Omental fat pad (tissue), 4 donors: ENCODE measurements at places on chromosomes 6 and 20. TPM values are rescaled to one million over a fixed set of nuclear protein-coding genes. Genes with fewer than 3 reads are reported as not detected.

DNA sequence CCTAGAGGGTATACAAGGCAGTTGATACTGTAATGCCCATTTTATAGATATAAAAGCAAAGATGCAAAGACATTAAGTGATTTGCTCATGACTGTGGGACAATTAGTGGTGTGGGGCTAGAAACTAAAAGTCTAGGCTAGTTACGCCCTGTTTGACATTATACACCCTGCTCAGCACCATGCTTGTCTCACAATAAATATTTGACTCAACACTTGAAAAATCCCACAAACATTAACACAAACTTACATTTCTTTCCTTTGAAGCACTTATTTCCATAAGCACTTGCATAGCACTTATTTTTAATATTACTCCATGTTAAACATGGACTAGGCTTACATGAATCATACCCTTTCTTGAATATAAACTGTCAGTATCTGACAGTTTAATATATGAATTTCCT is 36.5 kb upstream of the SNRPB2 start:
- no peak for DNase-seq

GRCh38 chr20:32359633-32360332 is 1.7 kb downstream of the ASXL1 start:
- no peak for DNase-seq

DNA sequence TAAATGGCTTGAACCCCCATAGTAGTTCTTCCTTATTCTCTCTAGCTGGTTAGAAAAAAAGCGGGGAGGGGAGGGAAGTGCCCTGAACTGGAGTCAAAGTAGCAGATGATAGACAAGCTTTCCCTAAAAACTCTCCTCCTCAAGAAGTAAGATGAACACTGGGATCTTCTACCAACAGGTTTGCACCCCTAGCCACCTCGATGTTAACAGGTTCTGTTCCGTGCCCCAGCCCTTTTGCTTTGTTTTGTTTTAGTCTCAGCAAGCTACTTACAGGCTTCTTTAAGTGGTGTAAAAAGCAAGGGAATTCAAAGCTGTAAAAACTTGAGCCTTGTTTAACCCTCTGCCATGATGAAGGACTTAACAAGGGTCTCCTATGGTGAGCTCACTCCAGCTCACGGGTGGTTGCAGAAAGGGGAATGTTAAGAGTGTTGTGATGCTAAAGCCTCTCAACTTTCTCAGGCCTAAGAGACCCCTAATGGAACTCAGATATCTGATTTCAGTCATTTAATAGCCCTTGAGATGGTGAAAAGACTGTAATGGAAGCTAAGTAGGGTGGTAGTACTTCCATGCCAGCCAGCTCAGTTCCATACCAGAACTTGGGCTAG is 106.0 kb downstream of the FOXO3 start:
- no peak for DNase-seq

GRCh38 chr6:17392978-17393891 is at the start of gene CAP2:
Gene CAP2 (plus strand): TSS chr6:17393595. CDS start chr6:17421556, 27,961 bp downstream.
- peak; percentile 25 for DNase-seq

GRCh38 chr20:51368461-51369211 is 173.9 kb downstream of the NFATC2 start:
- DNase-seq = no peak

- DNase-seq = no peak
These were observed 260.6 kb downstream of the TPBG start for GRCh38 chr6:82624251-82624650.

- DNase-seq = no peak
These were observed 25.4 kb downstream of the CHRNA4 start for GRCh38 chr20:63335711-63336110.

GRCh38 chr6:104908031-104908887 is 48.5 kb upstream of the HACE1 start:
- no peak for DNase-seq

GRCh38 chr20:22984606-22985005 is 50.5 kb upstream of the SSTR4 start:
- DNase-seq = no peak

- no peak for DNase-seq
These were observed 15.0 kb upstream of the NKX2-2 start for GRCh38 chr20:21528870-21529269.

- no peak for DNase-seq
These were observed at the start of gene ZBP1 for GRCh38 chr20:57620274-57620990. Gene ZBP1 (minus strand): TSS chr20:57620426. CDS start chr20:57620295, 131 bp downstream.

DNA sequence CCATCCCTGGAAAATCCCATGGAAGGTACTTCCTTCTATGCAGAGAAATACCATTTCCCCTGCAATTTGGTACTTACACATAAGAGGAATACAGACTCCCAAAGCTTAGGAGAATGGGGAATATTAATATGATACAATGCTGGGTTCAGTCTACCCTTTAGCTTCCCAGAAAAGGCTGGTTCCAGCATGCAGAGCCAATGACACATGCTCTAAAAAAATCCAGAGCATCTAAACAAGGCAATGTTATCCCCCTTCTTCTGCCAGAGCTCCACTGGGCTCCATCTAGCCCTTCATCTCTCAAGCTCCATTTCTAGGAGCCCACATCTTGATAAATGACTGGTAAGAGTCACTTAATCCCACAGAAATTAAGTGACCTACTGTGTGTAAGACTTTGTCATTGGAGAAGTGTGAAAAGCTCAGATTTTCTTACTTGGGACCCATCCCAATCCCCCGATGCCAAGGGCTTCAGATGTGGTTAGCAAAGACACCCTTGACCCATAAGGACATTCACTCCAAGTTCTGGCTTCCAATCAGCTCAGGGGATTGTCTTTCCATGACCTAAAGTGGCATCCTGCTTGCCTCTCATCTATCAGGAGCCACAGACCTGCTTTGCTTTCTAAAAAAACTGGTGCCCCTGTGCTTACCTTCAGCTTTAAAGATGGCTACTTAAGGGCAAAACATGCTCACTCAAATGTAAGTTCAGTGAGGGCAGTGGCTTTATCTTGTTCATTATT is 137.5 kb downstream of the UNC5CL start:
- DNase-seq = no peak

DNA sequence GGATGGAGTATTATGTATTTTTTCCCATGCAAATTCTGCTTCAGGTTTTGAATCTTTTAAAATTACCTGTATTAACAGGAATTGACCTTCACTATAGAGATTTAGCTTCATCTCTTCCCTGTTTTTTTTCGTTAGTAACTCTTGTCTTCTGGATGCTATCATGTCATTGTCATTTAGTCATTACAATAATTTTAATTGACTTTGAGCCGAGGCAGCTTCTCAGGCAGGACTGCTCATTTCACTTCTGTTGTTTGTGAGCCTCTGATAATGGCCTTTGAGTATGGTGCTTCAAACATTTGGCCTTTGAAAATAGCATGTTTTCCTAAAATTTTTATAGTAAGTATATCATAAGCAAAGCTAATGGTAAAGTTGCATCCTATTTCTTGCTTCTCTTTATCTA is 375.1 kb upstream of the MMS22L start:
- no peak for DNase-seq

SPATA25 gene
- total RNA-seq = 4.0 TPM

UFL1 gene
- 13.5 TPM for total RNA-seq

CAP2 gene
- 3.5 TPM for total RNA-seq

KIFC1 gene
- total RNA-seq = 5.5 TPM

EPPIN gene
- total RNA-seq = not detected

TXLNB gene
- 1.0 TPM for total RNA-seq

CLPSL1 gene
- not detected for total RNA-seq
